ENCODE measurements at places on chromosomes 7 and 10.

GRCh38 chr10:79502561-79503309, 9.6 kb upstream of the EIF5AL1 start:
- no peak for DNase-seq

DNA sequence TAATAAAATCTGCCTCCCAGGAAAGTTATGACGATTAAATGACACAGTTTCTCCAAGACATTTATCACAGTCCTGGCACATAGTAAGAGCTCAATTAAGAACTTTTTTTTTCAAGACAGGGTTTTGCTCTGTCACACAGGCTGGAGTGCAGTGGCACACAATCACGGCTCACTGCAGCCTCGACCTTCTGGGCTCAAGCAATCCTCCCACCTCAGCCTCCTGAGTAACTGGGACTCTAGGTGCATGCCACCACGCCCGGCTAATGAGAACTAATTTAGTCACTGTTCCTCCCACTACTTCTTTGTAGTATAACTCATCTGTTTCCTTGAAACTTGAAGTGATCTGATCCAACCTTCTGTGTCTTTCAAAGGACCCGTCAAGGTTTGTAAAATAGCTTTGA, 42.2 kb upstream of the MXI1 start:
- DNase-seq: no peak

DNA sequence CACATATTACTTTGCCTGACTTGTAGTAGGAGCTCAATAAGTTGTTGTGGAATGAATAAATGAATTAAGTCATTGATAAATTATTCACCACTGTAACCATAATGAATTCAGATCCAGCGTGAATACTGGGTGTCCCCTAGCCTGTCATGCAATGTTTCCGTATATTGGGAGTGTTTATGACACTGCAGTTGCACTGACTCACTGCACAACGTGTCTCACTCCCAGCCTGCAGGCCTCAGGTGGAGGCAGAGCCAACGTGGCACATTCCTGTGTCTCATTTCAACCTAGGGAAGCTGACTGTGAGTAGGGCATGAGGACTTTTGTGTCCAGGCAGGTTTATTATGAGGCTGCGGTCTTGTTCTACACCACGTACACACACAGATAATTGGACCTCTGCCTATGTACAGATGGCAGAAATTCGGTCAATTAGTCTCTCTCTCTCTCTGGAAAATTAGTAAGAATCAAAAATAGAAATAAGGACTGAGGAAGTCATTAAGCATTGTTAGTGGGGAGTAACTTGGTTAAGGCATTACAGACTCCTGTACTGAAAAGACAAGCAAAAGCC, 299.1 kb upstream of the IGFBP3 start:
- no peak for DNase-seq

GRCh38 chr10:91077549-91078071, 142.9 kb upstream of the PCGF5 start:
- no peak for DNase-seq

- DNase-seq: no peak
These were observed 78.0 kb downstream of the SAMD9 start for GRCh38 chr7:93039786-93040185.

DNA sequence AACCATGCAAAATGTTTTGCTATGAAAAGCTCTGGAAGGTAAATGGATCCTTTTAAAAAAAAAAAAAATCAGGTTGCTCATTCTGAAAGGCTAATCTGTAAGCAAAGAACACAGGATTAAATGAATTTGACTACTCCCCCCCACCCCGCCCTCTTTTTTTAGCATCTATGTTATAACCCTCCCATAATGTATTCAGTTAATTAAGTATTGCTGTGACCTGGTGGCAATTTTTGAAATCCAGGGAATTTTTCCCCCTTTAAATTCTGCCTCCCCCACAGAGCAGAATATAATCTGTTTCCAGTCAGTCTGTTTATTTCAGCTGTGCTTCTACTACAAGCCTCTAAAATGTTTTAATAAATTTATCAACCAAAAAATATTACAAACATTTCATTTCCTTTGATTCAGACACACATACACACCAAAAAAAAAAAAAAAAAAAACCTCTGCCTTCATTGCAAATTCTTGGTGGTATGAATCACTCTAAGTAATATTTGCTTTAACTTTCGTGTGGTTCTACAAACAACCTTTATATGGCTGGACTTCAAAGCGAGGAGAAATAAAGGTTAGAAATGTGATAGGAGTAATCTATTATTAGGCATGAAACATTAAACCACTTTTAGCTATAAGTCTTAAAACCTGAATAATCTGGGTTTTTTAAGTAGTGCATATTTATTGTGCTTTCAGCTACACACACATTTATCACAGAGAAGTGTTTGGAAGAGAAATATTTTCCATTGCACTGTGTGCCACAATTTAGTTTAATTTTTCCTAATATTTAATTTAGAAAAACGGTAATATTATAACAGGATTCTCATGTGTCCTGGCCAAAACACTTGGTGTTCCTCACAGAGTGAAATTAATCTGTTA, 64.4 kb upstream of the ARID5B start:
- no peak for DNase-seq

DNA sequence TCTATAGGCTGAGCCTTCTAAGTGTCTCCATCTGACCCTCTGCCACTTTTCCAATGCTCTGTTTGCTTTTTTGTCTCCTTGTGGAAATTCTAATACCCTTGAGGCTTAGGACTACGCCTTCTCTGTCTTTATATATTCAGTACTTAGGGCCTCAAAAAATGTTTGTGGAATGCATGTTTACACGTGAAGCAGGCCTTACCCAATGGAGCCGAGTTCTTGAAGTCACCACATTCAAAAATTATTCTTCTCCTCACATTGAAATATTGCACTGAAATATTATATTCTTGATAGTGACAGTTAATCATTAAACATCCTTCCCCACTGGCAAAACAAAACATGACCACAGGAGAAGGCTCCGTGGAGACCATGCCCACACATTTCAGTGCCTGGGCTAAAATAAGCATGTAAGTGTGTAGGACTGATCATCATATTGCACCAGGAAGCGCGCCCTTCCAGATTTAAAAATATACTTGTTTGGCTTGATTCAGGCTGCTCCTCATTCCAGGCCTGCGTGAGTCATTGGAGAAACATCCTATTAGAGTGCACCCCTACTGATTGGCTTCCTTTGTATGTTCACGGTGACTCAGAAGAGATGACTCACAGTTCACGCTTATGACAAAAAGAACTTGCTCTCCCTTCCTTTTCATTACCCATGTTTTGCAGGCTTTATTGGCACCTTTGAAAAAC, 307.4 kb upstream of the AOAH start:
- DNase-seq: peak; percentile 92

DNA sequence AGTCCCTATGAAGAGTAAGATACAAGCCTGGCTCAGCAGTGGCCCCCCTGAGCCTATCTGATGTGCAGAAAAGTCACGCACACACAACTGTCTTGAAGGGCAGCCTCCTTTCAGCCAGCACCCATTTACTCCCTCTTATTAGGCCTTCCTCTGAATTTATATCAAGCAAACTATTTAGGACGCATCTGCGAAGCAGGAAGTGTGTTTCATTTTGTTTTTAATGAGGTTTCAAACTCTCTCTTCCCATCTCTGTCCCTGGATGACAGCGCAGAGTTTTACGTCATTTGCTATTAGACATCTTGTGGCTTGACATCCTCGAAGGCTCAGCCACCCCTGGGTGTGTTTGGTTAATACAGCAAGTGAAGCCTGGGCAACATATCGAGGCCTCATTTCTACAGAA, 79.5 kb downstream of the CUX1 start:
- DNase-seq: peak; percentile 56

DNA sequence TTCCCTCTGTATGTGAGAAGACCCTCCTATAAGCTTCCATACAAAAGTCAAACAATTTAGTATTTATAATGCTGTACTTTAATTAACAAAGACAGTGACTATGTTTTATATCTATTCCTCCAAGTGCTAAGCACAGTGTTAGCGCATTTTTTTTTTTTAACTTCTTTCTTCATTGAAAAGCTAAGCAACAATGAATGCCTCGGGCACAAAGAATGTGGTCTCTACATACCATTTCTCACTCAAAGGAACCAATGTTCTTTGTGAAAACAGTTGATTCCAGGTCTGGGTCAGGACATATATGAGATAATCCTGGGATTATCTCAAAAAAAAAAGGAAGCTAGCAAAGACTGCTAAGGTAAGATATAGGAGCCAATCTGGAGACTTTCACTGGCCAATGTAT, 26.2 kb upstream of the REEP3 start:
- DNase-seq: no peak

GRCh38 chr7:70135656-70136055, 537.4 kb downstream of the AUTS2 start:
- no peak for DNase-seq

GRCh38 chr7:44131173-44132029, 8.1 kb upstream of the POLD2 start:
- no peak for DNase-seq

GRCh38 chr10:102433619-102434046, 1.3 kb upstream of the CUEDC2 start:
- peak; percentile 92 for DNase-seq

- no peak for DNase-seq
These were observed 264.4 kb upstream of the GALNT17 start for GRCh38 chr7:70867513-70867912.

DNA sequence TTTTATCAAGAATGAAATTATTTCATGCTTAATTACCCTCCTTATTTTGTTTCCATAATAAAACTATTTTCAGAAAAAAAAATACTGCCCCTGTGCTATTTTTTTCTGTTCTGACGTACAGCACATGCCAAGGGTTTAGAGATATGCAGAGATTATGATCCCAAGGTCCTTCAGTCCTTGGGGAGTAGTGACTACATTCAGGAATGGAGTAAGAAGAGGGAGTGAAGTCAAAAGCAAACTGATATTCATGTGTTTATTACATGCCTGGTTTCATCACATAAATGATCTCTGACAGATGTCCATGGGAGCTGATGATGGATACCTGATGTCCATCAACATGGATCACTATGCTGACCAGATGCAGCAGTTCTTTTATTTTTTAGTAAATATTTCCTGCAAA, 17.2 kb downstream of the AKAP9 start:
- DNase-seq: no peak

DNA sequence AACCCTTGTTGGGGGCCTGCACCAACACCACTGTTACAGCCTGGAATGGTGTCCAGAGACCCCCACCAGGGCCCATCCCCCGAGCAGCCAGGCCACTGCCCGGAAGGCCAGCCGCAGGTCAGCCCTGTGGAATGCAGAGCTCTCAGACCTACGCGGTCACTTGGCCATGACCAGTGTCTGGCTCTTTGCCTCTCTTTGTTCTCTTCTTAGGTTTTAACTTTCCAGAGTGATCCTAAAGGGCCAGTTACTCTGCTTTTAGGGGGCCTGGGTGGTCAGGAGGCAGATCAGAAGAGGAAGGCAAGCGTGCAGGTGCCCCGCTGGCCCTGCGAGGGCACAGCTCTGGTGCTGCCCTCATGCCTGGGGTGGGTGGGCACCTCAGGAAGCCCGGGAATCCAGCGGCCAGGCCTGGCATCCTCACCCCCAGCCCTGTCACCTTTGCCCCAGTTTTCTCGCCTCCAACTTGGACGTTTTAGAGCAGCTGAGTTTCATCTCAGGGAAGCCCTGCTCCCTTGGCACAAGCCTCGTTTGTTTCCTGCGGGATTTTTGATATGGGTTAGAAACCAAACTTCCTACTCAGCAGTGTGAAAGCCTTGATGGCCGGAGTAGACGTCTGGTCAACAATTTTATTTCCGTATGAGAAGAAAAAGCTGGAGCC, 62.5 kb upstream of the CHST15 start:
- no peak for DNase-seq

DNA sequence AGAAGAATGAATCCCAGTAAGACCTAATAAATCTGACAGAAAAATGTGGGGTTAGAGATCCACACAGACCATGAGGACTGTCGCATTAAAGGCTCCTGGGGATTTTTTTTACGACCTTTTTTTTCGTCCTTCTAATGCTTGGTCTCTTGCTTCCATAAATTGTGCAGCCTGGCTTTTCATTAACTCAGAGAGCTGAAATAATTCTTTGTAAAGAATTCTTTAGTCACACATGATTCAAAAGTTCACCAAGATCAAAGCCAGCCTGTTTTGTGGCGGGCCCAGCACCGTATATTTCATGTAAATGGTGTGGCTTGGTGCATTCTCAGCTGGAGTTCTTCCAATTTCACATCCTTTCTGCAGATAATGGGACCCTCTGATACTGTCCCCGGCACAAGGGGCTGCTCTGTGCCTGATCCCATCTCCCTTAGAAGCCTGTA, 206.6 kb upstream of the BMPER start:
- DNase-seq: no peak

GRCh38 chr10:1134156-1134555, 78.0 kb downstream of the WDR37 start:
- DNase-seq: no peak

GRCh38 chr7:155226261-155227003, 71.2 kb upstream of the INSIG1 start:
- DNase-seq: no peak

GRCh38 chr7:73908123-73908611, 47.2 kb downstream of the TMEM270 start:
- DNase-seq: no peak

- DNase-seq: no peak
These were observed 59.1 kb downstream of the CSTF2T start for GRCh38 chr10:51640120-51640819.

GRCh38 chr7:55575733-55576132, 3.4 kb upstream of the VOPP1 start:
- no peak for DNase-seq

GRCh38 chr7:121313793-121314676, 14.8 kb upstream of the WNT16 start:
- no peak for DNase-seq

GRCh38 chr7:15470825-15471668, 90.8 kb downstream of the AGMO start:
- DNase-seq: no peak

- peak; percentile 35 for DNase-seq
These were observed 29.4 kb downstream of the SFXN4 start for GRCh38 chr10:119136084-119136483.

All from suppressor macrophage treated with lipopolysaccharide for 4 hours (primary cell).